HAP-1 (cell line): ENCODE measurements at places on chromosomes 2 and 18.

GRCh38 chr2:16640001-16640700 is 25.5 kb downstream of the CYRIA start:
- DNase-seq = no peak

GRCh38 chr2:241637795-241638660 is 535 bp downstream of the ATG4B start:
- DNase-seq = no peak

DNA sequence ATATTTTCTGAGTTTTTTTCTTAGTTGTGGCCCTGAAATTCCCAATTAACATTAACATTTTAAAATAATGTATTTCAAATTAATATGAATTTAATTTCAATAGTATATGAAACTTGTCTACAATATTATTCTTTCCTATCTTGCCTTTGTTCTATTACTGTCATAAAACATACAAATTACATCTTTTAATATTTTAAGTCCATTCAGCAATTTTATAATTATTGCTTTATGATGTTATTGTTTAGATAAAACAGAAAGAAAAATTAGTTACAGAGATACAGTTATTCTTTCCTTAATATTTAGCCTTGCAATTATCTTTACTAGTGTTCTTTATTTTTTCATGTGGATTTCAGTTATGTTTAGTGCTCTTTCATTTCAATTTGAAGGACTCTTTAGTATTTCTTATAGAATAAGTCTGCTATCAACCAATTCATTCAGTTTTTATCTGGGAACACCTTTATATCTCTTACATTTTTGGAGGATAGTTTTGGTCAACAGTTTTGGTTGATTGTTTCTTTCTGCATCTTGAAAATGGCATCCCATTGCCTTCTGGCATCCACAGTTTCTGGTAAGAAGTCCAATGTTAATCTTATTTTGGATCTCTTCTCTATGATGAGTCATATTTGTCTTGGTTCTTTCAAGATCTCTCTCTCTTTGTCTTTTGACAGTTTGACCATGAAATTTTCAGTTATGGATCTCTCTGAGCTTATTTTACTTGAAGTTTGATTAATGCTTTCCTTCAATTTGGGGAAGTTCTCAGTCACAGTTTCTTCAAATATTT is 76.9 kb upstream of the CHST9 start:
- no peak for DNase-seq

- DNase-seq = no peak
These were observed 237.5 kb upstream of the CHAC2 start for GRCh38 chr2:53530126-53530525.

DNA sequence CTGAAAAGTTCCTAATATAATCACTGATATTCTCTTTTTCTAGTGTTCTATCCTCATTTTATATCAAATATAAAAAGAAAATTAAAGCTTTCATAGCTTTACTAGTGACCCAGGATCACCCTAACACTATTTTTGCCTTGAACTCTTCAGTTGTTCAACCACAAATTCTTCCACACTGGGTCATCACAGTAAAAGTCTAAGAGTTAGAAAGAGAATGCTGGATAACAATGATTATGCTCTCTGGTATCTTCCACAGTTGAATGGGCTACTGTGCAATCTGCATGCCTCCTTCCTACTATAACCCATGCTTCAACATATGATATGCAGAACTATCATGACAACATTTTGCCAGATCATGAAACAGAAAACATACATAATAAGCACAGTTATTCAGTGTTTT is 32.3 kb downstream of the CHN1 start:
- no peak for DNase-seq

- no peak for DNase-seq
These were observed 59.6 kb upstream of the LINC00305 start for GRCh38 chr18:64208516-64208915.

- no peak for DNase-seq
These were observed 266.8 kb downstream of the NDUFA10 start for GRCh38 chr2:239758279-239758877.

- DNase-seq = no peak
These were observed 443.0 kb upstream of the SLC39A10 start for GRCh38 chr2:195214072-195214471.

DNA sequence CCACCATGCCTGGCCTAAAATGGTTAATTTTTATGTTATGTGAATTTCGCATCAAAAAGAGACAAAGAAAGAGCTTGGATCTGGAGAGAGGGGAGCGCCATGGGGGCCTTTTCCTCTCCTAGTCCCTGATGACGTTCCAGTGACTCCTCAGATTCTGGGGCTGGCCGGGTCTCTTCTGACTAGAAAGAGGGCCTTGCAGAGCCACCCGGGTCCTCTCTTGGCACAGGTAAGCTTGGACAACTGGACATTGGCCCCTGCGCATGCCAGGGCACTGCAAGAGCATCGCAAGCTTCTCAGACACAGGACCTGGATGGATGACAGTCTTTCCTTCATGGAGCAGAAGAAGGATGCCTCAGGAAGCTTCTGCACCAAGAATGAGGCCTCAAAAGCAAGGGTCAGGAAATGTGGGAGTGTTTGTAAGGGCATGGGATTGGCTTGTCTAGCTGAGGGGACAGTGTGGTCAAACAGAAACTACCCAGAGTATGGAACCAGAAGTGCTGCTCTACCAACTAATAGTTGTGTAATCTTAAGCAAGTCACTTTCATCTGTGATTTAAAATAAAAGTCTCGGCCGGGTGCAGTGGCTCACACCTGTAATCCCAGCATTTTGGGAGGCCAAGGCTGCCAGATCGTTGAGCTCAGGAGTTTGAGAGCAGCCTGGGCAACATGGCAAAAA is 35.2 kb downstream of the FOSL2 start:
- DNase-seq = no peak

DNA sequence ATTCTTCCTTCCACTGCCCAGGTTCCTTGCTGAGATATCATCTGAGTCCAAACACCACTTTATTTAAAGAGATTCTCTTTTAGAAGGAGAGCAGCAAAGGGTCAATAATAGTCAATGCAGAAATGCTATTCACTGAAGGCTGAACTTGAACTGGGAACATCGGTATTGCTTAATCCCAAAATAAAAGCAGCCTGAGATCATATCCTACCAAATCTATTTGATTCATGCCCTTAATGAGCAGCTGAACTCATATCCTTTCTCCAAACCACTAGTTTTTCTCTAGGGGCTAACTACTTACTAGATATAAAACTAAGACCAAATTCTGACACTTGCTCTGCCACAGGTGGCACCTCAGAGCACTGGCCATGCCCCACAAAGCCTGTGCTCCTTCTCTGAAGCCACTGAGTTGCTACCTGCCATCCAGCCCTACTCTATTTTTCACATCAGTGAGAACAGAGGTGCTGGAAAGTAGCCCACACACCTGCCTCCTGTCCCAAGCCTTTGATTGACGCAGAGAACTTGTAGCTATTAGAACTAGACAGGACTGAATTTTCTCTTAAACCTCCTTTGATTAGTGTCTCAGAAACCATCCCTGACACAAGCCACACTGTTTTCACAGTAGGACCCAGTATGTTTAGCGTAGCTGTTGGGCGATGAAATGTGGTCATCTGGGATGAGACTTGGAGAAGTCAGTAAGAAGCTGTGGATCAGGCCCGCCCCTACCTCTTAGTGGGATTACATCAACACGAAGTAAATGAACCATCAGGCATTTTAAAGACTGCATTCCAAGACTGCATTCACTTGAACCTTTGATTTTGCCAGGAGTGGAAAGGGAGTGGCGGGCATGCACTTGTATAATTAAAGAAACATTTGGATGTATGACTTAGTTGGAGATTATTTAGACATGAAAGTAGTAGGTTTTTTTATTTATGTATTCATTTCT is 124.3 kb downstream of the RBMS1 start:
- DNase-seq = no peak

DNA sequence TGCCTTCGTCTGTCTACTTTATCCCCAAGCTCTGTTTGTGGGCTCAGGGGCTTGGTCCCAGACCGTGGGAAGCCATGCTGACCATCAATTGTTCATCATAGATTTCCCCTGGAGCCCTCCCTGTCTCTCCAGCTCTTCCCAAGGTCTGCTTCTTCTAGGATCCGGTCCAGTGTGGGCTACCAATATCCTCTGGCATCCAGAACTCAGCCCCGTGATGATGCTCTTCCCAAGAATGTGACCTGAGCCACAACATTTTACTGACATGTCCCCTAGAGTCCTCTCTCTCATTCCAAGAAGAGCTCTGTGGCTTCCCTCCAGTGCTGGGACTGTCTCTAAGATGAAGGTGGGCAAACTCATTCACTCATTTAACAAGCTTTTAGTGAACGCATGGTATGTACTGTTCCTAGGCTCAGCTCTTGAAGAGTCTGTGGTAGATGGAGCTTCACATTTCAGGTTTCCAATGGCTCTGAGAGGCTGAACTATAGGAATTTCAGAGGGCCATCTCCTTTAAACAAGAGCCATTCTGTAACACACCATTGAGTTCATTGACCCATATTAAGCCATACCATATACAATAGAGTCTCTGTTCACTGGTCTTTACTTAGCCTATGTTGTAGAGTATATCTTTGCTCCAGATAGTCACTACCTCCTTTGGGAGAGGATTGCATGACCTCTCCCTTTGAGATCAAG is 142.0 kb upstream of the APCDD1 start:
- no peak for DNase-seq

GRCh38 chr2:85174943-85175342 is 41.8 kb downstream of the TCF7L1 start:
- no peak for DNase-seq

- no peak for DNase-seq
These were observed 38.2 kb downstream of the CASP8 start for GRCh38 chr2:201298462-201299052.

- DNase-seq = no peak
These were observed 305.3 kb downstream of the PARD3B start for GRCh38 chr2:204850581-204850980.

- DNase-seq = no peak
These were observed 103.1 kb downstream of the UPP2 start for GRCh38 chr2:158204741-158205165.

DNA sequence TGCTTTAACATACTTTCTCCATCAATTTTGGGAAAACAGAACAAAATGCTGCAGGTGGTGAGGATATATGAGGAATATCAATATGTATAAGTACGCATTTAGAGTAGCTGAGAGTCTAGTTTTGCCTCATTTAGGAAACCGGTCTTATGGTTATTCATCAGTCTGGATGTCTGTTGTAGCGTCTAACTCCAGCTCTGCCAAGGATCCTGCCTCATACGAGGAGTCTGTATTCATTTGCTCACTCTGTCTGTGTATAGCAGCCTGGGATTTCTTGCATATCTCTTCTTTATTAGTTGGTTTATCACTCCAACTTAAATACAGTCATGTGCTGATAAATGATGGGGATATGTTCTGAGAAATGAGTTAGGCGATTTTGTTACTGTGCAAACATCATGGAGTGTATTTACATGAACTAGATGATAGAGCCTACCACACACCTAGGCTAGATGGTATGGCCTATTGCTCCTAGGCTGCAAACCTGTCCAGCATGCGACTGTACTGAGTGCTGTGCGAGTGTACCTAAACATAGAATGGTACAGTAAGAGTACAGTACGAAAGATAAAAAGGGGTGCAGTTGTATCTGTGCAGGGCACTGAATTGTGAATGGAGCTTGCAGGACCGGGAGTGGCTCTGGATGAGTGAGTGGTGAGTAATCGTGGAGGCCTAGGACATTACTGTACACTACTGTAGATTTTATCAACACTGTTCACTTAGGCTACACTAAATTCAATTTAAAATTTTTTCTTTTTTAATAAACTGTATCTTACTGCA is 148.1 kb downstream of the ZNF407 start:
- DNase-seq = no peak

- peak; percentile 51 for DNase-seq
These were observed 85.8 kb upstream of the TTN start for GRCh38 chr2:178892751-178893625.

GRCh38 chr2:217691516-217691915 is 311.3 kb downstream of the TNS1 start:
- no peak for DNase-seq

GRCh38 chr2:201660293-201660895 is 17.1 kb upstream of the TMEM237 start:
- no peak for DNase-seq

GRCh38 chr2:120250640-120251039 is 2.0 kb upstream of the RALB start:
- no peak for DNase-seq

DNA sequence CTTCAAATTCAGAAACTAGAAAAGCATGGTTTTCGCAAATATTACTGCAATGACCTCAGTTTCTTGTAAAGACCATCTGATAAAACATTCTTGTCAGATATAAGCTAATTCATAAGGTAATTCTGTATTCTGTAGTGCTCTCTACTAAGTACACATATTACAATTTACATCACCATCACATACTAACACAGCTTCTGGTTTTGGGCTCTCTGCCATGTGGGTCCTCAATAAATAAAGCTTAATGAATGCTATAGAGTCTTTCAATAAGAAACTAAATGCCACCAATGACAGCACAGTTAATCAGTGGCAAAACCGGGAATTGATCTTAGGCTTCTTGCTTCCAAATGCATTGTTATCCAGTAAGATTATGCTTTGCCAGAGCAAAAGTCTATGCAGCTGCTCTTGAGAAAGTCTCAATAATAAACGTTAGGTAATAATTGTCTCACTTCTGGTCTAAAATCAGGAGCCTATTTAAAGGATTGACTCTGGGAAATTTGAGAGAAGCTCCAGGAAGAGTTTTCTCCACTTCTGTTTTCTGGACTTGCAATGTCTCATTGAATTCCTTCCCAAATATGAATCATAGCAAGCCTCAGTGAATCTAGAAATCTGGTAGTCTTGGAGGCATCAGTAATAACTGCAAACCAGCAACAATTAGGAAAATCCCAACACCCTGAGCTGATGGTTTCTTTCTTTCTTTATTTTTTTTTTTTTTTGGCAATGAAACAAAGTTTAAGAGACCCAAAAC is 67.9 kb upstream of the RAPGEF4 start:
- DNase-seq = no peak
